ENCODE measurements at places on chromosomes 7 and 10. TPM values are rescaled to one million over a fixed set of nuclear protein-coding genes. Genes with fewer than 3 reads are reported as not detected.
A peak's percentile ranks its signal among the peaks of the same experiment; 100 is the strongest.

DNA sequence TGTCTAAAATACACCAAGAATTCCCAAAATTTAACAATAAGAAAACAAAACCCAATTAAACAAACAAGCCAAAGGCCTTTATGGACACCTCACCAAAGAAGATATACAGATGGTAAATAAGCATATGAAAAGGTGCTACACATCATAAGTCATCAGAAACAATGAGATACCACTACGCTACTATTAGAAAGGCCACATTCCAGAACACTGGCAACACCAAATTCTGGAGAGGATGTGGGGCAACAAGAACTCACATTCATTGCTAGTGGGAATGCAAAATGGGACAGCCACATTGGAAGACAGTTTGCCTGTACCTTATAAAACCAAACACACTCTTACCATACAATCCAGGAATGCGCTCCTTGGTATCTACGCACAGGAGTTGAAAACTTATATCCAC lies 291.4 kb downstream of the TNS3 start:
- no peak for DNase-seq

- no peak for DNase-seq
Measured at GRCh38 chr7:158026636-158027265, 560.9 kb downstream of the PTPRN2 start.

DNA sequence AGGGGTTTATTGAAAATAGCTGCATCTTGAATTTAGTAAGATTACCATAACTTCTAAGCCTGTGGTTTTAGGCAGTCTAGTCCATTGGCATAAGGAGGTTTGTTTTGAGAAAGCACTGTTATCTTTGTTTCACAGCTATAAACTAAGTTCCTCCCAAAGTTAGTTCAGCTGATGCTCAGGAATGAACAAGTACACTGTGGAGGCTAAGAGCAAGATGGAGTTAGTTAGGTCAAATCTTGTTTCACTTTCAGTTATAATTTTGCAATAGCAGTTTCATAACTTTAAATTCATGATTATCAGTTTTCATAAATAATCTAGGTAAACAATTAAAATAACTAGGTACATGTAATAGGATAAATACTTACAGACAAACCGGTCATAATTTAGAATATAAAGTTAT lies 15.4 kb downstream of the SEC61G start:
- no peak for DNase-seq

DNA sequence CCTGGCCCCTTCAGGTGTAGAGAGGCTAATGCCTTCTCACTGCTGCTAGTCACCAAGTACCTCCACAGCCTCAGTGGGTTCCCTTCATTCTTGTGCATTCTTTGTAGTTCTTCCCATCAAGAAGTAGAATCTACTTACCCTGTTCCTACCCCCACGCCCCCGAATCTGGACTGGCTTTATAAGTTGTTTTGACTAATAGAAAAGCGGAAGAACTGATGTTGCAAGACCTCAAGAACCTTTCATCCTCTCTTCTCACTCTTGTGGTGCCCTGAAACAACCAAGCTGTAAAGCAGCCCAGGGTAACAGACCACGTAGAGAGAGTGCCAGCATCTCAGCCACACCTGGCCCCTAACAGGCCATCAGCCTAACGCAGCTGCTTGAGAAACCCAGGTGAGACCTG lies 23.2 kb upstream of the LAMB1 start:
- DNase-seq, result no peak

DNA sequence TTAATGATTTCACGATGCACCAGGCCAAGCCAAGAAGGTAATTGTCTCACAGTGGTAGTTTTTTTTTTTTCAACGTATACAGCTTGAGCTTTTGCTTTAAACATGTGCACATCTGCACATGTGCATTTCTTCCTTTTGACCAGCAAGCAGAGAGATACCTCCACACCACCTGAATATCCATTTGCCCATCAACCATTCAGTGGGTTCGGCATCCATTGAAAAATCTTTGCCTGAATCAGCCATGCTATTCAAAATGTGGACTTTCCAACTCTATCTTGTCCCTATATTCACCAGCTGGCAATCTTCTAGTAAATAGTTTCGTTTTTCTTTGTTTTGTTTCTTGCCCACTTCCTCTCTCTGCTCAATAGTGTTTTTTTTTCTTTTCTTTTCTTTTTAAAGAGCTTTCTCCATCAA lies 7.7 kb upstream of the TRA2A start:
- DNase-seq, result no peak

GRCh38 chr7:72435366-72435765 lies 23.2 kb upstream of the CALN1 start:
- no peak for DNase-seq

GRCh38 chr10:133024704-133025557 lies 62.8 kb upstream of the ADGRA1 start:
- no peak for DNase-seq

- DNase-seq, result no peak
Measured at GRCh38 chr7:128037081-128037480, 5.8 kb upstream of the LRRC4 start.

DNA sequence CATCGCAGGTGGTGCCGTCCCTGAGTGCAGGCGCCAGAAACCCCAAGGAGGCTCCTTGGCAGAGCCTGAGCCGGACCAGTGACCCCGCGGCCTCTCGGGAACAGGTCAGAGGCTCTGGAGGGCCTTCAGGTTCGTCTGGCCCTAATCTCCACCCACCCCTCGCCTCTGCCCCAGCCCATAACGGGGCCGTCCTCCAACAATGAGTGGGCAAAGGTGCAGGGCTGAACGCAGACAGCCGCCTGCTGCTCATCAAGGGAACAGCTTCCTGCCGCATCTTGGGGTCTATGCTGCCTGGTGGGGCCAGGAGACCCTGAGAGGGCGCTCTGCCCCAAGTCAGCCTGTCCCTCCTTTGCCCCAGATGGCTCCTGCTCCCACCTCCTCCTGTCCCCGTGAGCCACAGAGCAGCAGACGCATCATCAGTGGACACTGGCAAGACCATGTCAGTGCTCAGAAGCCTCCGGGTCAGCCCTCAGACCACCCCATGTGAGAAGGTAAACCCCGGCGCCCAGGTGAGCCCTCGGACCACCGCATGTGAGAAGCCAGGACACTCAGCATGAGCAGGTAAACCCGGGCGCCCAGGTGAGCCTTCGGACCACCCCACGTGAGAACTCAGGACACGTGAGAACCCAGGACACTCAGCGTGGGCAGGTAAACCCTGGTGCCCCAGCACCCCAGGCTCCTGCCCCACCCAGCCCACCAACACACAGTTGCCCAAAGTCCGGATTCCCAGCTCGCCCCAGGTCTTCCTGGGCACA lies 142.0 kb downstream of the PTPRN2 start:
- no peak for DNase-seq

DNA sequence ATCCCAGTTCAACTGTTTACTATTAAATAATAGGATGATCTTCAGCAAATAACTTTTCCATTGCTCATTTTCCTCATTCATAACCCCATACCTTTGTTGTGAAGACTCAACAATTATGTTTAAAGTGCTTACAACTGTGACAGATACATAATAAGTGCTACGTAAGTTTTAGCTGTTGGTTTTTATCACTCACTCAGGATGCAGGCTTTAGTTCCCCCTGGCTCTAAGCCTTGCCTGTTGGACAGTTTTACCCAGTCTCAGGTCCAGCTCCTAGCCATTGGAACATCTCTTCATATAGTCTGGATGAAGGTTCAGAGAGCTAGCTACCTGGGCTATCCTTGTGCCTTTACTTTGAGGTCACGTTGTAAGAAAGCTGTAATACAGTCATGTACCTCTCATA lies 353.2 kb downstream of the CRPPA start:
- no peak for DNase-seq

DNA sequence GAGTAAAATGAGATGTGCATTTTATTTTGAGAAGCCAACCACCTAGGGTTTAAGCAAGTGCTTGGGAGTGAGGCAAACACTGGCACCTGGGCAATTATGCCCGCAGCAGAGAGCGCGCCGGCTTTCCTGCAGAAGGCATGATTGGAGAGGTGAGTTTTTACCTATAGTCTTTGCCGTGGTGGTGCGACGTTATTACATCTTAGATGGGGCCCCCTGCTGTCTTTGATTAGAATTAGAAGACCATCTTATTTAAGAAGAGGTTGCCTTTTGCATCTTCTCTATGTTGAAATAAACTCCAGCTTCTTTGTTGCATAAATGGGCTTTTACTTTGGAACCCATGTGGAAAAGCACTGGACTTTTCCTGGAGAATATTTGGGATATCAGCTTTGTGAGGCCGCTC lies 409.5 kb downstream of the GLRX3 start:
- no peak for DNase-seq

DNA sequence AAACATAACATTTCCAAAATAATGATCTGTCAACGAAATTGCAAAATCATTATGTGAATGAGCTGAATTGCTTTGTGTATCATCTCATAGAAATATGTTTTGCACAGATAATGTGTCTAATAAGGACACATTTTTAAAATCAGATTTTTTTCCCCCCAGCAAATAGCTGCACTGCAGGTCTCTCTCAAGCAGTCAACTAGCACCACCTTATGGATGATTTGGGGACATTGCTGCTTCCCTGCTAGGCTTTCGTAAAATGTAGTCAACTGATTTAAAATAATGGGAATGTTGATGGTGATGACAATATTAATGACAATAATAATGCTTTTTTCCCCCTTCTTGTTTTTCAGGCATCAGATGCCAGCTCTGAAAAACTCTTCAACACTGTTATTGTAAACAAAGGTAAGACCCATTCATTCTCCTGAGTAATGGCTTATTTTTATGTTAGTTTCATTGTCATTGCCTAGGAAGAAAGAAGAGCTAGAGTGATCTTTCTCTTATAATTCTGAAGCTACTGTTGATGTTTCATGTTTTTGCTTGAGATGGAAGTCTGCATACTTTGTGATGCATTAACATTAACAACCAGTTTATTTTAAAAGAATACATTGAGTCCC lies 433.6 kb upstream of the GALNT17 start:
- DNase-seq, result peak; percentile 44

GRCh38 chr7:64883113-64883905 lies 19.8 kb upstream of the ZNF273 start:
- DNase-seq, result no peak

DNA sequence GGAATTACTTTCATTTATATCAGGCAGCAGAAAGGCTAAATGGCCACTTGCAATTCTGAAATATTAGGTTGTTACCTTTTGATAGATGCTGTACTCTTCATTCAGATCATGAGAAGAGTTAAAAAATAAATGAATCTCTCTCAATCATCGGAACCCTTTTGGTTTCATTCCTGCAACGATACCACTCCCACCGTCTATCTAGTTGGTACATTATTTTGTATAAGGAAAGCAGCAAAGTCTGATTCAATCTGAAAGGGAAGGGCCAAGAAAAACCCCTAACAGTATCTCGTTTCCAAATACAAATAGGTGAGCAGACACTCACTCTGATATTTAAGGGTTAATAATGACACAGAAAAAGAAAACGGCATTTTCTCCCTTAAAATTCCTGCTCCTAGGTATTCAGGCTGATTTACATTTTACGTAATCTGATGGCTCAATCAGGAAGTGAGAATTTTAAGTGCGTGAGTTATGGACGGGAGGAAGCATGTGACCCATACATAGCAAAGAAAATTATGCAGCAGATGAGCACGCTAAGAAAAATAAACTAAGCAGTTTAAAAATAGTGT lies 209.4 kb upstream of the KLF14 start:
- peak; percentile 23 for DNase-seq

DNA sequence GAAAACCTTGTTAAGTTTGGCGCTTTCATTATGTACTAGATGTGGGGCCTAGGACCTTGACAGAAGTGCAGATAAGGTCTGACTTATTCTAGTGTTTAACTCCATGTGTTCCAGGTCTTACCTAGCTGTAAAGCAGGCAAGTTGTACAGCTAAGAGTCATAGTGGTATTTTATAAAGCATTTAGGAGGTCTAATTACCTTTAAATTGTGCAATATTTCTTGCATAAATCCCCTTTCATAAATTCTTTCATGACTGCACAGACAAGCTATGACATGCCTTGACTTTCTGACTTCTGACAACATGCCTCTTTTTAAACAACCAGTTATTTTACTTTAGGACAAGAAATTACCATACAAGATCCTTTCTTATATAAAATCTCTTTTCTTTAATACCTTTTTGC lies 151.6 kb upstream of the VSTM2A start:
- DNase-seq, result no peak

GRCh38 chr10:35735412-35735811 lies 93.3 kb upstream of the FZD8 start:
- DNase-seq, result no peak

GRCh38 chr10:102963756-102964025 lies 45.6 kb downstream of the CNNM2 start:
- DNase-seq, result no peak

DNA sequence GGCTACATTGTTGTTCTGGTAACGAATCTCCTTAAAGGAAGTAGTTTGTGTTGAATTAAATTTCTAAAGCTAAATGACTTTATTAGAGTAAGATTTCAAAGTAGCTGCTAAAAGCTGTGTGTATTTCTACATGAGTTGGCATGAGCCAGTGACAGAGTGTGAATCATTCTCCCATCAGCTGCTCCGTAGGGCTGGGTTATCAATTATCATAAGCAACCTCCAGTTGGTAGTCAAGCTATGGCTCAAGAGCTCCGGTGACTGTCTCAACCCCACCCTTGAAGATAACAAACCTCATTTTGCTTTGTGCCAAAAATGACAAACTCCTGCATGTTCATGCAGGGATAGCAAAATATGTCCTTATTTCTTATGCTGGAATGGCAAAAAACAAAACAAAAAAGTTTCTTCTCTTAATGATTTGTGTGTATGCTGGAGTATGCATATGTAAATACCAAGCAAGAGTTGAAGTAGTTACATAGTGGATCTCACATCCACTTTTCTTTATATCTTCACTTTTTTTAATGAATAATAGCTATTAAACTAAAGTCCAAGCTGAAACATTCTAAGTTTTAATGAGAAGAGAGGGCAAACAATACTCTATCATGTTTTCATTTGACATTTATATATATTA lies 249.4 kb downstream of the CACNA2D1 start:
- DNase-seq, result no peak

DNA sequence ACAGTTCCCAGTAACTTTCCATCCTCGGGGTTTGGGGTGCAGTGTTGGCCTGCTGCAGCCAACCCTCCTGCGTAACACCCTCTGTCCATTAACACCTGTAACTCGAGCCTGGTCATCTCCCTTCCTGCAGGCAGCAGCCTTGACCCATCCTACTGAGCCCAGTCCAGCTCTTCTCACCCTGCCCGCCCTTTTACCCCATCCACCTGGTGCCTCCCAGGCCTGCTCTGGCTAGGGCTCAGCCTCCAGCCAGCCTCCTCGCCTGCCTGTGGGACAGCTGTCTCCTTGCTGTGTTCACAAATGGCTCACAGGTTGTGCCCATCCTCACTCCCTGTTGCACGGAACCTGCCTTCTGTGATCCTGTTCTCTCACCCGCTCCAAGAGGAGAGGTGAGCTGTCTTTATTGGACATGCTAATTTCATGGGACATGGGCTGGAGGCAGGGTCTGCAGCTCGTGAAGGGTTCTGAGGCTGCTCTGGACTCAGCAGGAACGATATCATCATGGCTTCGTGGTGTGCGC lies 277.2 kb upstream of the TCERG1L start:
- DNase-seq, result no peak

GRCh38 chr10:84523526-84523925 lies 195.1 kb downstream of the CCSER2 start:
- DNase-seq, result no peak

GRCh38 chr10:130233426-130233825 lies 97.2 kb downstream of the GLRX3 start:
- no peak for DNase-seq

The AFAP1L2 gene
- polyA plus RNA-seq, result 43.3 TPM

The ZNF655 gene
- polyA plus RNA-seq, result 94.6 TPM

The STK31 gene
- polyA plus RNA-seq, result 1.3 TPM

The CPED1 gene
- 29.0 TPM for polyA plus RNA-seq

The PHKG1 gene
- polyA plus RNA-seq, result 1.9 TPM

The OPN1SW gene
- polyA plus RNA-seq, result 1.4 TPM

The C10orf62 gene
- polyA plus RNA-seq, result not detected

The ADO gene
- 21.2 TPM for polyA plus RNA-seq

The VIM gene
- 2,224 TPM for polyA plus RNA-seq

The CCL24 gene
- 0.54 TPM for polyA plus RNA-seq

The IFIT5 gene
- polyA plus RNA-seq, result 17.9 TPM
